ENCODE measurements at places on chromosomes 6 and 20. TPM values are rescaled to one million over a fixed set of nuclear protein-coding genes. Genes with fewer than 3 reads are reported as not detected.

The NRSN1 gene
- 0.42 TPM for polyA plus RNA-seq

The COQ3 gene
- 4.8 TPM for polyA plus RNA-seq

The PAX1 gene
- 0.07 TPM for polyA plus RNA-seq

The ZBTB12 gene
- polyA plus RNA-seq: 6.3 TPM

The PEX7 gene
- 28.6 TPM for polyA plus RNA-seq

The GTF2H4 gene
- polyA plus RNA-seq: 38.1 TPM

The ID1 gene
- 18.7 TPM for polyA plus RNA-seq

The CD24 gene
- 25.0 TPM for polyA plus RNA-seq

The RSPH9 gene
- 22.8 TPM for polyA plus RNA-seq

The MOG gene
- polyA plus RNA-seq: 0.36 TPM

GRCh38 chr20:51941503-51941902, 139.2 kb upstream of the SALL4 start:
- no peaks in the 10 kb centered on the region for H3K4me1 ChIP-seq
- H3K36me3 ChIP-seq: no peaks in the 10 kb centered on the region
- no peak overlapping the region for H3K27ac ChIP-seq
- DNase-seq: no peak

GRCh38 chr6:5510331-5511133, 249.2 kb downstream of the FARS2 start:
- DNase-seq: no peak
- no peak overlapping the region for H3K27ac ChIP-seq
- no peaks in the 10 kb centered on the region for H3K4me1 ChIP-seq
- H3K36me3 ChIP-seq: no peaks in the 10 kb centered on the region
- no peak overlapping the region for H3K4me3 ChIP-seq
- H3K27me3 ChIP-seq: no peaks in the 10 kb centered on the region

GRCh38 chr6:85455471-85456026, 5.7 kb downstream of the NT5E start:
- no peaks in the 10 kb centered on the region for H3K36me3 ChIP-seq
- H3K27me3 ChIP-seq: no peaks in the 10 kb centered on the region
- H3K4me1 ChIP-seq: peaks cover 12% of the 10 kb centered on the region
- H3K27ac ChIP-seq: no peak overlapping the region

DNA sequence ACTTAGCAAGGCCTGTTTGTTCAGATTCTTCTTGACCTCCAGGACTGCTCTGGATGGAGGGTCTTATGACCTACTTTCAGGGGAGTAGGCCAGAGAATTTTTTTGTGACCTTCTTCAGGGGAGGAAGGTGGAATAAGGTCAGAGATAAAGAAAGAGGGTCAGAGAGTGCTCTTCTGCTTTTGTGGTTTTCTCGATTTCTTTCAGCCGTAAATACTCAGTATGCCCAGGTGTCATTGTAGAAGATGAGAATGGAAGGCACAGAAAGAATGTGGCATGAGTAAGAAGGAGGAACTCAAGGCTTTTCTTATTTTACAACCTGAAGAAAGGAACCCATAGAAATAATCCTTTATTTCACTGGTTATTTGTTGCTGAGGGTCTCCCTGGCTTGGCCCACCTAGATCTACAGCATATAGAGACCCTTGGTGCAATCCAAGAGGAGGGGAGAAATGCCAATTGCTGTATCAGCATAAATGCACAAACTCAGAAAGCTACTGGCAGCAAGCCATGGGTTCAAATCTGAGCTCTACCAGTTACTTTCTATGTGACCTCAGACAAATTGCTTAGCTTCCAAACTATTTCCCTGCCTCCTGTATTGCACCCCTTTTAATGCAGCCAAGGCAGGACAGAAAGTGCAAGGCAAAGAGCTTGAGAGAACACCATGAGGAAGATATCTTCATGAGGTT, 68.0 kb downstream of the OLIG3 start:
- H3K36me3 ChIP-seq: no peaks in the 10 kb centered on the region
- H3K27me3 ChIP-seq: no peaks in the 10 kb centered on the region
- no peaks in the 10 kb centered on the region for H3K4me1 ChIP-seq
- no peak for DNase-seq
- no peak overlapping the region for H3K27ac ChIP-seq

GRCh38 chr6:4693173-4693970, 82.8 kb upstream of the CDYL start:
- DNase-seq: no peak
- no peaks in the 10 kb centered on the region for H3K36me3 ChIP-seq
- H3K4me1 ChIP-seq: no peaks in the 10 kb centered on the region
- H3K4me3 ChIP-seq: no peak overlapping the region

GRCh38 chr6:140068801-140069200, 694.4 kb upstream of the CITED2 start:
- H3K4me3 ChIP-seq: no peak overlapping the region
- no peaks in the 10 kb centered on the region for H3K27me3 ChIP-seq
- DNase-seq: no peak
- no peaks in the 10 kb centered on the region for H3K36me3 ChIP-seq
- H3K27ac ChIP-seq: no peak overlapping the region

- no peaks in the 10 kb centered on the region for H3K27me3 ChIP-seq
- peak; percentile 73 for DNase-seq
- H3K4me3 ChIP-seq: no peak overlapping the region
- H3K36me3 ChIP-seq: no peaks in the 10 kb centered on the region
- H3K4me1 ChIP-seq: no peaks in the 10 kb centered on the region
These were observed 17.8 kb upstream of the FNDC1 start for GRCh38 chr6:159151266-159151855.

DNA sequence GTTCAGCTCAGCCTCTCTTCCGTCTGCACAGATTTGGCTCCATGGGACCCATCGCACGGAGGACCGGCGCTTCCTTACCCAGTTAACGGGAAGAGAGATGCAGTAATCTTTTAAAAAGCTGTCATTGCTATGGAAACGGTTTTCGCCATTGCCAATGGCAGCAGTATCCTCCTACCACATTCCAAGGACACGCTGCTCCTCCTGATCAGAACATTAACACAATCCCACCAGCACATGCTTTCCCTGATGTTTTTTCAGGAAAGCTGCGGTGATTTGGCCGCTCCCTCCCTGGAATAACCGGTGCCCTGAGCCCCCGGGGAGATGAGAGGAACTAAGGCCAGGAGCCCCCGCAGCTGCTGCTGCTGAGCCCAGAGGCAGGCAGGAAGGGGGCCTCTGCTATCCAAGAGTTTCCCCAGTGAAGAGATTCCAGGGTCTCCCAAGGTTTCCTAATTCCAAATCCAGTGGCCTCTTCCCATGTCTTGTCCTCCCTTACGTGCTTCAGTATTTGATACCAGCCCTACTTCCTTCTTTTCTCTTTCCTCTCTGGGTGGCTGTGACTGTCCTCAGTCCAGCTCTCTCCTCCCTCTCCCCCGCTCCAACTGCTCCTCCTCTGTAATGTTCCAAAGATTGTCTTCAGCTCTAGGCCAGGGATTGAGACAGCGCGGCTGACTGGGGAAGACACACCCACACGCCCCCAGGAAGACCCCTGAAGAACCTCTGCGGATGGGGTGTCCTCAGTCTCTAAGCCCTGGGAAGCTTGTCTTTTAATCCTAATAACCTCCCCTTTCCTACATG, 2.6 kb downstream of the BNIP5 start:
- peaks cover 24% of the 10 kb centered on the region for H3K4me1 ChIP-seq
- no peak overlapping the region for H3K4me3 ChIP-seq
- peak; percentile 71 for DNase-seq
- H3K27me3 ChIP-seq: no peaks in the 10 kb centered on the region
- H3K27ac ChIP-seq: peak overlapping the region; percentile 83
- no peaks in the 10 kb centered on the region for H3K36me3 ChIP-seq

- no peak overlapping the region for H3K27ac ChIP-seq
- H3K27me3 ChIP-seq: no peaks in the 10 kb centered on the region
- no peaks in the 10 kb centered on the region for H3K36me3 ChIP-seq
- DNase-seq: no peak
These were observed 39.1 kb upstream of the ATXN1 start for GRCh38 chr6:16800341-16800740.

GRCh38 chr6:36544228-36544627, 3.1 kb downstream of the STK38 start:
- no peak overlapping the region for H3K27ac ChIP-seq
- peak; percentile 34 for DNase-seq
- no peaks in the 10 kb centered on the region for H3K27me3 ChIP-seq
- peaks cover 20% of the 10 kb centered on the region for H3K4me1 ChIP-seq

DNA sequence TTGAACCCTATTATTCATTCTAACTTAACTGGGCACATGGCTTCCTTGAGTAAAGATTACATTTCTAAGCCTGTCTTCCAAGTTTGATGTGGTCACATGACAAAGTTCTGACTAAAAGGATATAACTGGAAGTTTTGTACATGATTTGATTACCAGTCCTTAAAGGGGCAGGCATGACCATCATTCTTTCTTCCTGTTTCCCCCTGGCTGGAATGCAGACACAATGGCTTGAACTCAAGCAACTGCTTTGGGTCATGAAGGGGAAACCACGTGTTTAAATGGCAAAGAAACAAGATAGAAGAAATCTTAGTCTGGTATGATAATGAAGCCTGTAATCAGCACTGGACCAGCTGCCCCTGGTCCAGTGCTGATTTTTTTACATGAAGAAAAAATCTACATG, 15.6 kb upstream of the SHLD1 start:
- DNase-seq: no peak
- H3K36me3 ChIP-seq: no peaks in the 10 kb centered on the region
- H3K27me3 ChIP-seq: no peaks in the 10 kb centered on the region
- no peak overlapping the region for H3K4me3 ChIP-seq

- no peaks in the 10 kb centered on the region for H3K27me3 ChIP-seq
- peaks cover 4% of the 10 kb centered on the region for H3K4me1 ChIP-seq
- no peak for DNase-seq
These were observed 48.3 kb upstream of the RIN2 start for GRCh38 chr20:19709635-19710335.

DNA sequence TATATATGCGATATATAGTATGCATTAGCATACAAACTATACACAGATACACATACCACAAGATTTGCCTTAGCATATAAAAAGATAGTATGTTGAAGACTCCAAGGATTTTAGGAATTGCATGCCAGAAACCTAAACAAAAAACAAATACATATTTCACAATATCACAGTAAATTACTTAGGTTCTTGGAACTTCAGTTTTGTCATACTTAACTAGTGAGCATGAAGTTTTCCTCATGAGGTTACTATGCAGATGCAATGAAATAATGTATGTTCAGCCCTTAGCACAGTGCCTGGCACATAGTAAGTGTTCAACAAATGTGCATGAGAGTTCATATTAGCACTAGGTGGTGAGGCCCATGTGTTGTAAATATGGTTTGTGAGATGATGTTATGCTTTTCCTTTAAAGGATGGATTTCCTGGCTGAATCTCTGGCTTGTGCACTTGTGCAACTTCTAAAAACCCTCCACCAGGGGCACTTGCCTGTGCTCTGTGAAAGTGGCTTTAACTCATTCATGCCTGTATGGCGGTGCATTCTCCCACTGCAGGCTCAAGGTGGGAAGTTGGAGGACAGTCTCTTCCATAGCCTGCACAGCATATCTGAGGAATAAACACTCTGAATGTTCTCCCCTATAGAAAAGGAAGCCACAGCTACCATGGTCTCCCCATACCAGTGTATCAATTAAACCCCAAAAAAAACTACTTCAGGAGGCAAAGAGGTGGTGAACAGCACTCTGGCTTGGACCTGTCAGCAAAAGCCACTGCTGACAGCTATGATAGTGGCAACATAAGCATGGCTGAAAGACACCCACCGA, 624.1 kb upstream of the CDH4 start:
- no peak overlapping the region for H3K27ac ChIP-seq
- H3K27me3 ChIP-seq: no peaks in the 10 kb centered on the region
- H3K36me3 ChIP-seq: no peaks in the 10 kb centered on the region
- DNase-seq: no peak
- H3K4me3 ChIP-seq: no peak overlapping the region

- peak; percentile 83 for DNase-seq
- no peaks in the 10 kb centered on the region for H3K27me3 ChIP-seq
- H3K4me1 ChIP-seq: peaks cover 30% of the 10 kb centered on the region
- peak overlapping the region; percentile 40 for H3K27ac ChIP-seq
These were observed 20.0 kb upstream of the NFATC2 start for GRCh38 chr20:51562332-51563173.

- H3K27me3 ChIP-seq: no peaks in the 10 kb centered on the region
- no peak for DNase-seq
- peaks cover 54% of the 10 kb centered on the region for H3K4me1 ChIP-seq
- H3K4me3 ChIP-seq: no peak overlapping the region
- H3K27ac ChIP-seq: peak overlapping the region; percentile 26
- H3K36me3 ChIP-seq: no peaks in the 10 kb centered on the region
These were observed 52.4 kb upstream of the NXT1 start for GRCh38 chr20:23298155-23298554.

DNA sequence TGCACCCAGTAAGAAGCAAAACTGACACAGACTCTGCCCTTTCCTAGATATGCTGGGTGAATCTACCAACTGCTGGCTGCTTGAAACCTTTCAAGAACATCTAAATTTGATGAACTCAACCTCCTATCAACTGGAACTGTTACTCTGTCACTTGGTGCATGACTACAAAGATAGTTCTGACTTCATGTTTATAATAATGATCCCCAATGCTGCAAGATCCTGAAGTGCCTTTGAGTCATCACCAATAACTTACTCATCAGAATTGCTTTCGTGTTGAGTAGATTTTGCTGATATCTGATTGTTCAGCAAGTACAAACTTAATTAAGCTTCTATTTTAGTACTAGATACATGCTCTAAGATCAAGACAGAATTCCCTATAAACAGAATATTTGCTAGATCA, 100.2 kb upstream of the ARMC2 start:
- H3K36me3 ChIP-seq: no peaks in the 10 kb centered on the region
- no peaks in the 10 kb centered on the region for H3K27me3 ChIP-seq
- no peak overlapping the region for H3K4me3 ChIP-seq
- no peak overlapping the region for H3K27ac ChIP-seq

GRCh38 chr6:117481926-117482239, 591 bp upstream of the DCBLD1 start:
- H3K27ac ChIP-seq: no peak overlapping the region
- H3K27me3 ChIP-seq: no peaks in the 10 kb centered on the region
- H3K4me3 ChIP-seq: peak overlapping the region; percentile 75
- H3K4me1 ChIP-seq: peaks cover 13% of the 10 kb centered on the region
- DNase-seq: no peak

- H3K27me3 ChIP-seq: no peaks in the 10 kb centered on the region
- no peaks in the 10 kb centered on the region for H3K4me1 ChIP-seq
- no peaks in the 10 kb centered on the region for H3K36me3 ChIP-seq
- no peak for DNase-seq
- no peak overlapping the region for H3K4me3 ChIP-seq
These were observed 1.9 kb upstream of the CST1 start for GRCh38 chr20:23752481-23753193.

GRCh38 chr6:150025201-150025917, at the start of gene RAET1L:
Gene RAET1L (minus strand): TSS chr6:150025532. CDS start chr6:150025471, 61 bp downstream.
- peaks cover 9% of the 10 kb centered on the region for H3K4me1 ChIP-seq
- no peaks in the 10 kb centered on the region for H3K36me3 ChIP-seq
- H3K27me3 ChIP-seq: no peaks in the 10 kb centered on the region
- no peak within 1 kb of the TSS for H3K27ac ChIP-seq
- DNase-seq: no peak

DNA sequence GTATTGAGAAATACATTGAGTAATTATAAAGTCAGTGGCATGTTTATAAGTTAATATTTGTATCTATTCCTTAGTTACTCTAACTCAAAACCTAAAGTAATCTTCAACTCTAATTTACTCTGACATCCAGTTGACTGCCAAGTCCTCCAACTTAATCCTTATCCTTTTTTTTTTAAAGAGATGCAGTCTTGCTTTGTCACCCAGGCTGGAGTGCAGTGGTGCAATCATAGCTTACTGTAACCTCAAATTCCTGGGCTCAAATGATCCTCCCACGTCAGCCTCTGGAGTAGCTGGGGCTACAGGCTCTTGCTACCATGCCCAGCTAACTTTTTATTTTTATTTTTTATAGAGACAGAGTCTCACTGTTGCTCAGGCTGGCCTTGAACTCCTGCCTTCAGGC, 24.4 kb downstream of the PTPN1 start:
- DNase-seq: no peak
- H3K4me1 ChIP-seq: peaks cover 4% of the 10 kb centered on the region
- H3K27me3 ChIP-seq: no peaks in the 10 kb centered on the region
- no peaks in the 10 kb centered on the region for H3K36me3 ChIP-seq
